ENCODE measurements at places on chromosomes 7 and 10.
A peak's percentile ranks its signal among the peaks of the same experiment; 100 is the strongest.

DNA sequence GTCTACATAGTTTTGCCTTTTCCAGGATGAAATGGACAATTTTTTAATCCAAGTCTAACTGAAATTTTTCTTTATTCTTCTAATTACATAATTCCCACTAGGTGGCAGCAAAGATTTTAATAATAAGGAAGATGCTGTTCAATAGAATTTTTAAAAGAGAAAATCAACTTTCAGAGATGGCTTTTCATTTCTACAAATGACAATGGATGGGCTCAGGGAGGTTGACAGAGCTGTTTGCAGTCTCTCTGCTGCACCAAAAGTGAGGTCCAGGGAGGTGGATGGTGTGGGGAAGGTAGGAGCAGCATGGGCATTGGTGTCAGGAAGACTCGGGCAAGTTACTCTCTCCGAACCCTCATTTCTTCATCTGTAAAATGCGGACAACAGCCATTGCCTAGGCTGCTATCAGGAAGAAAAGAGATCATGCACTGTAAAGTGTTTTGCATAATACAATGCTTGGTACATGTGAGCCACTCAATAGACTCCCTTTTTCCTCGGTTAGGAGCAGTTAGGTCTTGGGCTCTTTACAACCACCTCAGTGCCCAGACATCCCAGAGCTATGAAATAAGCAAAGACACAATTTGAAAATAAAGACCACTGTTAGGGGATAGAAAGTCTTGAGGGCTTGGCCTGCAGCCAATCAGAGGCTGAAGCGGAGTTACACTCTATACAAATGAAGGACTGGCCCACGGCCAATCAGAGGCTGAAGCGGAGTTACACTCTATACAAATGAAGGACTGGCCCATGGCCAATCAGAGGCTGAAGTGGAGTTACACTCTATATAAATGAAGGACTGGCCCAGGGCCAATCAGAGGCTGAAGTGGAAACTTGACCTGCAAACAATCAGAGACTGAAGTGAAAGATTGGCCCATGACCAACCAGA is 107.1 kb downstream of the ABLIM1 start:
- DNase-seq: peak; percentile 89

DNA sequence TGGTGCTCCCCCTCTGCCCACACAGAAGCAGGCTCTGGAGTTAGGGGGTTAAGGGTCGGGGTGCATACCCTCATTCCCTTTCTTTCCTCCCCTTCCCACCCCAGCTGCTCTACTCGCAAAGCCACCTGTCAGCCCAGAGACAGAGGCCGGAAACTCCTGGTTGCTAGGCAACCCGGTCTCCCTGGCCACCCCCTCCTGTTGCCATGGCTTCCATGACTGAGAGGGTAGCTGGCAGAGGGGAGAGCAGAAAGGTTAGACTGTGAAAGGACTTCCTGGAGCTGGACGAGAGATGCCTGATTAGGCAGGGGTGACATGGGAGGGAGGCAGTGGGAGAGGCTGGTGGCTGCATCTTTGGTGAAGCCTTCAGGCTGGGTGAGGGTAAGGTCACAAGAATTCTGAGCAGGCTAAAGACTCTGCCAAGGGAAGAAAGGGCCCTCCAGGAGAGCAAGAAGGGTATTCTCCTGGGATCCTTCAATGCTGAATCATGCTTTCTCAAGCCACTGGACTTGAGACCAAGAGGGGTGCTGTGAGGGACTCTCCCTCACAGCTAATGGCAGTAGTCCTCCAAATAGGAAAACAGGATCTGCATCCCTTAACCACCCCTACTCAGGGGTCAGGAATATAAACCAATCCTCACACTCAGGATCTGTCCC is 5.4 kb downstream of the PSD start:
- DNase-seq: no peak

DNA sequence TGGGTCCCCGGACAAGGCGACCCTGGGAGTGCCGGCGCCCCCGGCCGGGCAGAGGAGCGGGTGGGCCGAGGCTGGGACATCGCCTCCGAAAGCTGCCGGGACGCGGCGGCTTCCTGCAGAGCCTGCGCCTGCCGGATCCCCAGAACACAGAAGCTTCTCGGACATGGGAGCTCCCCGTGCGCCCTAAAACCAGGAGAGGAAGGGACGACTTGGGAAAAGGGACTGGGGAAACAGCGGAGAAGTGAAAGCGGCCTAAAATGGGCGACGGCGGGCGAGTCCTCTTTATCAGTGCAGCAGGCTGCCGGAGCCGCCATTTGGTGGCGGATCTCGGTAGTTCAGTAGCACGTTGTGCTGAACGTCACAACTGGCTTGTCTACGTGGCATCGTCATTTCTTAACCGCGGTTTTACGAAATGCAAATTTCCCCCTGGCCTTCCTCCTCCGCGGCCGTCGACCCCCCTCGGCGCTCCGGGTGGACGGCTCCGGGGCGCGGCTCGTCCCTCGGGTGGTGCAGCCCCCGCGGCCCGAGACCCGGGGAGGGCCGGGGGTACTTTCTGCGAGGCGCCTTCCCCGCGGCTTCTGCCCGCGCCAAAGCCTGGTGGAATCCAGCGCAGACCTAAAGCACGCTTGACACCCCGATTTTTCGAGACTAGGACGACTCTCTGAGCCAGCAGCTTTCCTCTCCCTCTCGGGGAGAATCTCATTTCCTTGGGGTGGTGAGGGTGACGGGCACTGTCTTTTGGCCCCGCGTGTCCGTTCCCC is 9.9 kb upstream of the SPAG6 start:
- DNase-seq: peak; percentile 76

- peak; percentile 45 for DNase-seq
Observed at GRCh38 chr7:85890244-85890811, 703.5 kb upstream of the SEMA3D start.

DNA sequence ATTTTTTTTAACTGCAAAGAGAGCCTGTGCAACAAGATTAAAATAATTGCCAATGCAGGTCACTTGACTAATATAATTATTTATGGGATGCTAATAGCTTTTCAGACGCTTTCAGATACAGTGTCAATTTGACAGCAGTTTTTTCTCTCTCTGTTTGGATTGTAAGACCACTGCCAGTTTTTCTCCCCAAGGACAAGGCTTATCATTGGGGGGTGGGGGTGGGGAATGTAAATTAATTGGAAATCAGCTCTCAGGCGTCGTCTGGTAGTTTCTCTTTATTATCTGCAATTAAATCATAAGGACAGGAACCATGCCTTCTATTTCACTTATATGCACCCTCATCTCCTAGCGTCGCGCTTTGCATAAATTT is 559 bp upstream of the LRGUK start:
- no peak for DNase-seq

GRCh38 chr10:7635408-7636125 is 31.2 kb downstream of the ITIH5 start:
- no peak for DNase-seq

GRCh38 chr10:129525401-129525801 is 58.4 kb downstream of the MGMT start:
- peak; percentile 67 for DNase-seq

- no peak for DNase-seq
Observed at GRCh38 chr10:77383861-77384553, 253.6 kb downstream of the KCNMA1 start.

- no peak for DNase-seq
Observed at GRCh38 chr7:144388950-144389349, 14.5 kb downstream of the NOBOX start.
